ENCODE measurements at places on chromosomes 3 and 15. TPM values are rescaled to one million over a fixed set of nuclear protein-coding genes. Genes with fewer than 3 reads are reported as not detected.

DNA sequence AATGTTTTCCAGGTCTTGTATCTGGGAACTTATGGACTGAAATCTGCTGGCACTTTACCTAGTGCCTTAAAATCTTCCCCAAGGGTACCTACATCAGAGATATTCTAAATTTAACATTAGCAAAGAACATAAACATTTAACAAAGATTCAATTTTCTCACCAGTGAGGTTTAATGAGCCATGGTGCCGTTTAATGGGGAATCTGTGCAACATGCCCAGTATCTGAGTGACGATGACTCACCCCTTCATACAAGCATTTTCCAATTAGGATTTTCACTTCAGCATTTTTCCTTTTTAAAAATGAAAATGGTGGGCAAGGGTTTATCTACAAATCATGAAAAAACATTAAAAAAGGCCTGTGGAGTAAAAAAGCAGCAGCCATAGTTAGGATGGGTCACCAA is 189.4 kb downstream of the SLC9A9 start:
- no peaks in the 10 kb centered on the region for H3K27me3 ChIP-seq
- H3K4me1 ChIP-seq, result no peaks in the 10 kb centered on the region
- no peaks in the 10 kb centered on the region for H3K36me3 ChIP-seq
- no peak overlapping the region for H3K4me3 ChIP-seq

DNA sequence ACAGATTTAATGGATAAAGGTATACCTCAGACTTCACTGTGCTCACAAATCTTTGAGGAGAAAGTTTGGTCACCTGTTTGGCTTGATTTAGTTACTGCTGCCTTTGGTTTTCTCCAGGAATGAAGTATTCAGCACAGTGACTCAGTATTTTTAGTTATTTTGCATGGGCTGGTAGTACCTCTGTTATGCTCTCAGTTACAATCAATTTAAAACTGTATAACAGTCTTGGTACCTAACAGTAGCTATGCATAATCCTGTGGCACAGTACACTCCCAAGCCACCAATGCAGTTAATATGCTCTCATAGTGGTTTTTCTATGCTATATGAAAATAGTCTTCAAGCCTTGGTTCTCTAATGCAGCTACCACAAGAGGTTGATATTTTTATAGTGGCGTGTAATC is 11.9 kb upstream of the EIF3J start:
- no peak overlapping the region for H3K27ac ChIP-seq
- no peaks in the 10 kb centered on the region for H3K36me3 ChIP-seq
- H3K4me1 ChIP-seq, result 0 out of 2 replicates have a peak, but pooled peaks cover 3% of the 10 kb centered on the region
- no peak overlapping the region for H3K4me3 ChIP-seq
- DNase-seq, result no peak
- H3K27me3 ChIP-seq, result no peaks in the 10 kb centered on the region

GRCh38 chr3:123892195-123892594 is 8.1 kb upstream of the MYLK start:
- H3K36me3 ChIP-seq, result no peaks in the 10 kb centered on the region
- H3K4me3 ChIP-seq, result no peak overlapping the region

GRCh38 chr3:29827756-29828155 is 546.9 kb downstream of the RBMS3 start:
- no peaks in the 10 kb centered on the region for H3K27me3 ChIP-seq
- no peak for DNase-seq
- H3K36me3 ChIP-seq, result no peaks in the 10 kb centered on the region
- no peaks in the 10 kb centered on the region for H3K4me1 ChIP-seq
- no peak overlapping the region for H3K4me3 ChIP-seq
- no peak overlapping the region for H3K27ac ChIP-seq

Gene ITGA11
- total RNA-seq, result not detected

DNA sequence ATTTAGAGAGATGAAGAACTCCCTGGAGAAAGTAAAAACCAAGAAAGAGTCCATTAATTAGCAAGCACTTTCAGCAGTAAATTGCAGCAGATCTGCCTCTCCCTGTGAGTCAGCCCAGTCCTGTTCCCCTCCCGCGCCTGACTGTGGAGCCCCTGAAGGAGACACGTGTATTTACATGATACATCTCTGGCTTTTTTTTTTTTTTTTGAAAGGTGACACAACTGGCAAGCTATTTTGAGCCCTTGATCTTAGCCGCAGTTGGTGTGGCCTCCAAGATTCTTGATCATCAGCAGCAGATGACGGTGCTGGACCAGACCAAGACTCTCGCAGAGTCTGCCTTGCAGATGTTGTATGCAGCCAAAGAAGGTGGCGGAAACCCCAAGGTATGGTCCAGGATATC is 271.8 kb upstream of the TPM1 start:
- no peak overlapping the region for H3K4me3 ChIP-seq
- no peaks in the 10 kb centered on the region for H3K4me1 ChIP-seq
- DNase-seq, result no peak
- H3K27ac ChIP-seq, result no peak overlapping the region
- H3K27me3 ChIP-seq, result no peaks in the 10 kb centered on the region
